ENCODE measurements at places on chromosomes 7 and 10.

- no peak for DNase-seq
Observed at GRCh38 chr7:32218154-32218467, 147.9 kb upstream of the PDE1C start.

GRCh38 chr7:115306586-115306985, 384.7 kb downstream of the MDFIC start:
- DNase-seq, result no peak

- DNase-seq, result no peak
Observed at GRCh38 chr10:20986049-20986448, 88.9 kb upstream of the NEBL start.

GRCh38 chr10:77070346-77070745, 567.3 kb downstream of the KCNMA1 start:
- DNase-seq, result no peak

DNA sequence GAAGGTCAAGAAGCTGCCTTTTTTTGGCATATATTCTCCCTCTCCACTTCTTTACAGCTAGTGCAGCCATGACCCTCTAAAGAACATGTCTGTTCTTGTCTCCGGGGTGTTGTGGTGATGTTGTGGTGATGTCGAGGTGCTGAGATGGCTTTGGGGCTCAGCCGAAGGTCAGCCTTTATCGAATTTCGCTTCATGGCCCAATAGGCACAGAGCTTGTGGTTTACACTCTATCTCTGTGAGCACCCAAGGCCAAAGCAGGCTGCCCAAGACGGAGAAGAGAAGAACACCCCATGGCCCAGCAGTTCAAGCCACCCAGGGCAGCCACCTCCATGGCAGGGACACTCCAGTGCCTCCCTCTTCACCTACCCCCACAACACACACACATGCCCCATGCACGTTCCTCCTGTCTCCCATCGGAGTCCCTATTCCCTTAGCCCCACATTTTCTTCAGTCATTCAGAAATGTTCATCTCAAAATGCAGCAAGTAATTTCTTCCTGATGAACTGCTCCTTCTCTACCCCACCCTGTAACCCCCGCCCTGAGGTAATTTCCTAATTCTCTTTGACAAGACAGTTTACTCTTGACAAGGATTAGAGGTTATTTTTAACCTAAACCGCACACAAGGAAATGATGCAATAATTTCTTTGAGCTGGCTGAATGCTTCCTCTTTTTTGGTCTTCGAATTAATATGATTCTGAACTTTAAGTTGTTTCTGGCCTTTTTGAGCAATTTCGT, 18.6 kb upstream of the ADRB1 start:
- no peak for DNase-seq

DNA sequence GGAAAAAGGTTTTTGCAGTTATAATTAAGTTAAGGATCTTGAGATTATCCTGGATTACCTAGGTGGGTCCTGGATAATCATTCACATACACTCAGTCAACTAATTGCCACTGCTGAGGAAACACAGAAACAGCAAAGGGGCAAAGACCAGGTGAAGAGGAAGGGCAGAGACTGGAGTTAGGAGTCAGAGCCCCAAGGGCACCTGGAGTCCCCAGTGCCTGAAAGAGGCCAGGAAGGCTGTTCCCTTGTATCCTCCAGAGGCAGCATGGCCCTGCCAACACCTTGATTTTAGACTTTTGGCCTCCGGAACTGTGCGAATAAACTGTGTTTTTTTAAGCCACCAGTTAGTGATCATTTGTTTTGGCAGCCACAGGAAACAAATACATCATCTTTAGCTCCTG, 24.6 kb downstream of the PRR15 start:
- DNase-seq, result no peak

DNA sequence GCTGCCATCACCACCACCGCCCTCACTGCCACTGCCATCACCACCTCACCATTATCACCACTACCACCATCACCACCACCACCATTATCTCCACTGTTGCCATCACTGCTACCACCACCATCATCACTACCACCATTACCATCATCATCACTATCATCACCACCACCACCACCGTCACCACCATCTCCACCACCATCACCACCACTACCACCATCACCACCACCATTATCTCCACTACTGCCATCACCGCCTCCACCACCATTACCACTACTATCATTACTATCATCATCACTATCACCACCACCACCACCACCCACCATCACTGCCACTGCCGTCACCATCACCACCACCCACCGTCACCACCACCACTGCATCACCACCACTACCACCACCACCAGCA, 9.9 kb upstream of the COL13A1 start:
- no peak for DNase-seq

DNA sequence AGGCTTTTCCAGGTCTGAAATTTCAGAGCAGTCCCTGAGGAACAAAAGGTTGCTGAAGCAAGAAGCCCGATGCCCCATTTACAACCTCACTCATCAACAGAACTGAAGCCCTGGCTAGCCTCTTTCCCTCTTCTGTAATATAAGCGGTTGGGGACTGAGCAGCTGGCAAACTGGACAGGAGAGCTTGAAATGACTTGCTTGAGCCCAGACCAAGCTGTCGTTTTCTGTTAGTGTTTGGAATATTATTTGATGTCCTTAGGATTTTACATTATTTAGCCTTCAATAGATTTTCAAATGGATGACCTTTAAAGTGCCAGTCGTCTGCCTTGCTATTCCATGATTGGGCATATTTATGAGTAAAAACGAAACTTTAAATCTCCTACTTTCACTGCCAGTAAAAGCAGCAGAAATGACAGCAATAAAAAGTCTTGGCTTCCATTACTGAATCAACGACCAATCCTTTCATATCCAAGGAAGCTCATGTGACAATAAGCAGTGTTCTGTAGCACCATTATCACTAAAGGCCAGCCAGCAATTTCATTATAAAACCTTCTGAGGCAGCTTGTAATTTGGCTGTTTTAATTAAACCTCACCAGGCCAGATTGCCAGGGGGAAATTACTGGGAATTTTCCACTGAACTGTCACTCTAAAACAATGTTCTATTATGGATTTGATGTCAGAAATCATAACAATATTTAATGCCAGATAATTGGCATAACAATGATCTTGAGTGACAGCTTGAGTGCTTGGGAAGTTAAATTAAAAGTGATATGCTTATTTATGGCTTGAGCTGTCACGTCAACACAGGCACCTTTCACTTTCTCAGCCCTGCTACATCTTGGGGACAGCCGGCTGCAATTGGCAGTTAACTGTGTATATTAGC, 85.9 kb downstream of the LSMEM1 start:
- no peak for DNase-seq

DNA sequence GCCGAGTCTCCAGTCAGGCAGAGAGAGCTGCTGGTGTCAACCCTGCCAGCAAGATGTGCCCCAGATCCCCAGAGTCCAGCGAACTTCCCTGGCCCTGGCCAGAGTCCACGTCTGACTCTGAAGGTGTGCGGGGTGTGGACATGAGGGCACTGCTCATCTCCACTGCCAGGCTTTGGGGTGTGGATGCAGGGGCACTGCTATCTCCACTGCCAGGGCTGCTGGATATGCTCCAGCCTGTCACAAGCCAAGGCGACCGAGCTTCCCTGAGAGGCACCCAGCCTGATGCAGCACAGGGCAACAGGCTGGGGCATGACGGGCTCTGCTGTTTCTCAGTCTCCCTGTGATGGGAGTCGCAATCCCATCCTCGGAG, 596.8 kb downstream of the PTPRN2 start:
- no peak for DNase-seq

DNA sequence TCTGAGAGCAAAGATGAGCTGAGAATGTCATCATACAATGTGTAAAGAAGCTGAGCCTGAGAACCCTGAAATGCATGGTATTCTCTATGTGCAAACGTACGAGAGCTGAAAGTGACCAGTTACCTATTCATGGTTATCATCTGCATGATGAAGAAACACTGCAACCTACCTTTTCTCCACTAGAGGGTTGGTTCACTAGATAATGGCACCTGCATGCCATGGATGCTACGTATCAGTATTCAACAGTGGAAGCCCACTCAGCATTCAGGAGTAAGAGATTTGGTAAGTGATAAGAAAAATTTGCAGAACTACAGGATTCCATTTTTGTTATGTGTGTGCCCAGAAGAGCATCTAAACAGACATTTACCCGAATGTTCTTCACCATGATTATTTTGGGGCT, 145.4 kb downstream of the PTPRN2 start:
- no peak for DNase-seq

- no peak for DNase-seq
Observed at GRCh38 chr10:57008189-57008588, 647.1 kb upstream of the ZWINT start.

GRCh38 chr7:117024811-117025210, 71.5 kb downstream of the ST7 start:
- no peak for DNase-seq

DNA sequence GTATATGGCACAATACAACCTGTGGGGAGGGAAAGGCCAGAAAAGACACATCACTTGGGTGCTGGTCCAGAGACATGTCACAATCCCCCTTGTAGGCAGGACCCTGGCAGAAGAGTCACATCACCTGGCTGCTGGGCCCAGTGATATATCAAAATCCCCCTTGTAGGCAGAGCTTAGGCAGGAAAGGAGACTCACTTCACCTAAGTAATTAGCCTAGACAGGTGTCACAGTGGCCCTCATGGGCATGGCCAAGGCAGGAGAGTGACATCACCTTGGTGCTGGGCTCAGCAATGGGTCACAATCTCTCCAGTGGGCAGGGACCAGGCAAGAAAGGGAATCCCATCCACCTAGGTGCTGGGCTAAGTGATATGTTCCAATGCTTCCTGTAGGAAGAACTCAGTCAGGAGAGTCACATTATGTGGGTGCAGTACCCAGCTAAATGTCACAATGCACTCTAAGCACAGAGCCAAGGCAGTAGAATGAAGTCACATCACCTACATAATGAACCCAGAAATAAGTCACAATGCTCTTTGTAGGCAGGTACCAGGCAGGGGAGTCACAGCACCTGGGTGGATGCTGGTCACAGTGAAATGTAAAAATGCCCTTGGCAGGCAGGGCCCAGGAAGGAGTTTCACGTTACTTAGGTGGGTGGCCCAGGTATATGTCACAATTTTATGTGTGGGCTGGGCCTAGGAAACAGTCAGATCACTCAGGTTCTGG, 18.9 kb upstream of the ZNF736 start:
- no peak for DNase-seq

- DNase-seq, result no peak
Observed at GRCh38 chr7:134371536-134371935, 54.8 kb upstream of the SLC35B4 start.

DNA sequence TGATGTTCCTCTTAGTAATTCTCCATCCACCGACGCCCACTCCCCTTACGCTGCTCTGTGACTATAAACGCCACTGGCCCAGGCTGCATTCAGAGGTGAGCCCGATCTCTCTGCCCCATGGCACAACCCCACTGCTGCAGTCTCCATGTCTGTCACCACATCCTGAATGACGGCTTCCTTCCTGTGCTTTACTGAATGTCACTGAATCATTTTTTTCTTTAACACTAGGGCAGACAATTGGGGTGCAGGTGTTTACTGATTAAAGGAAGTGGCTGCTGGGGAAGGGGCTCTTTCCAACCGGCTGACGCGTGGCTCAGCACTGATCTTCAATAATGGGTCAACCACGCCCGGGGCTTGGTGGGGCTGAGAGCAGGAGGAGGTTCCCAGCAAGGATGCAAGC, 208.3 kb downstream of the USP6NL start:
- DNase-seq, result peak; percentile 62

- peak; percentile 49 for DNase-seq
Observed at GRCh38 chr10:119207713-119208552, 562 bp downstream of the GRK5 start.

GRCh38 chr7:108193594-108194498, 63.7 kb upstream of the LAMB4 start:
- DNase-seq, result no peak

DNA sequence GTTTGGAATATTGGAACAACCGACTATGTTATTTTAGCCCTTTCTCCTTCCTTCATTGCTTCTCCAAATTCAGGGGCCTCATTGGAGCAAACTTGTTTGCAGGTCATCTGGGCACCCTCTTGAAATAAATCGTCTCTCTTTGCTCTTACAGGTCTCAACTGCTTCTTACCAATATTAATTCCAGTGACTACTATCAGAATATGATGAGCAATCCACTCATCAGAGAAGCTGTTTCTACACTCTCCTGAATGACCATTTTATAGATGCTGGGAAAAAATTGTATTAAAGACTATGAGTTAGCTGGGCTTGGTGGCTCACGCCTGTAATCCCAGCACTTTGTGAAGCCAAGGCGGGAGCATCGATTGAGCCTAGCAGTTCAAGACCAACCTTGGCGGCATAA, 12.5 kb upstream of the HNRNPF start:
- DNase-seq, result no peak

DNA sequence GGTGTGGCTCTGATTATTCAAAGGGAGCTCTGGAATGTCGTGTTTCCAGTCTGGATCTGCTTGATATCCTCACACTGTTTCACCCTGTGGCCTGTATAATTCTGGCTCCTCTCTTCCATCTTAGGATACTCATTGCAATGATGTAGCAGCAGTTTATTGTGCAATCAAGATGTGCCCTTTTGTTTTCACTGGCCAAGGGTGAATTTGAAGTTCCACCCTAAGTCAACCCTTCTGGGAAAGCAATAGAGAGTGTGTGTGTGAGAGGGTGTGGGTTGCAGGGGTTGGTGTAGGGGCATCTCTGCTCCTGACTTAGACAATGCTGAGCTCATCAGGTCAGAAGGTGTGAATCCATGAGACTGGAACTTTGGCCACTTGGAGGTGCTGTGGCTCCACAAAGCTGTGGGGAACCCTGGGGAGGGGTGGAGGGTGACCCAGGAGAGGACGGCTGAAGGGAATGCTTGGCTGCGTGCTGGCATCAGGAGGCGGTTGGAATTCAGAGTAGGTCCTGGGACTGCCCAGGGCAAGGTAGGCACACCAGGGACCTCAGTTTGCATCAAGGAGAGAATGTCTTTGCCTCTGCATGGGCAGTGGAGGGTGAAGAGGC, 118.0 kb upstream of the PRSS58 start:
- DNase-seq, result peak; percentile 23

DNA sequence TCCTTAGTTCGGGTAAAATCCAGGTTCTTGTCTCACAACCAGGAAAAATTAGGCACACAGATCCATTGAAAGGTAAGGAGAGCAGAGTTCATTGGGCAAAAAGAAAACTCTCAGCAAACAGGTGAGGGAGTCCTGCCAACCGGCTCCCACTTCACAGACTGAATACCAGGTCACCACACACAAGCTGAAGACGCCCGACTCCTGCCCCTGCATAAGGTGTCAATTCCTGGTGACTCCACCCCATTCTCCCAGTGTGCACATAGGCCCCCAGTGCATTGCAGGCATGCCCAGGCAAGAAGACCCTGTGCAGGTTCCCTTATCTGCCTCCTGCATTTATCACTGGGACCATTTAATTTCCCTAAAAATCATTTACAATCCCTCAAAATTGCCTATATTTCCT, 354.6 kb downstream of the LRRTM3 start:
- no peak for DNase-seq

DNA sequence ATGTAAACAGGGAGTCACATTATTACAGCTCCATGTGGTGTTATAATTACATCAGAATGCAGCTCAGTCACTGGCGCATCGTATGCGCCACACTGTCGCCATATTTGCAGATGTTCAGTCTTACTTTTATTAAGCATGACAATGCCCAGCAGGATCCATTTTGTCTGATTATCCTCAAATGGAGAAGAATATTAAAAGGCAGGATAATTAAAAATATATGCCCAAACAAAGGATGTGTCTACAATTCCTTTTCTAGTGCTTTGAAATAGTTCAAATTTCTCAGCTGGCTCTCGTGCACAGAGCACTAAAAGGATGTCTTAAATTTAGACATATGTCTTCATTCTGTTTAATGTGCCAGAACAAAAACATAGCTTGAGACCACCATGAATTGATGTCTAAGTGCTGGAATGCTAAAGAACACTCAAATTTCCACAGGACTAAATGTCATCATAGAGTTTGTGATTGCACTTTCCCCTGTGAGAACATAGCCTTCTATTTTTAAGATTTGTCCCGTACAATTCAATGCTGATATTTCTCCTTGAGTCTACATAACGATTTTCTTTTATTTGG, 168.0 kb downstream of the DKK1 start:
- DNase-seq, result no peak

All from activated naive CD8-positive, alpha-beta T cell treated with anti-CD3 and anti-CD28 coated beads, Interleukin-2, amount 50 U/mL, for 24 hours (primary cell).